ENCODE measurements at places on chromosomes 1 and 21. TPM values are rescaled to one million over a fixed set of nuclear protein-coding genes. Genes with fewer than 3 reads are reported as not detected.

VCAM1 gene
- total RNA-seq, result 0.24 TPM

SPRR5 gene
- total RNA-seq, result not detected

KRTAP11-1 gene
- total RNA-seq, result not detected

LCA5L gene
- total RNA-seq, result 0.46 TPM

DNA sequence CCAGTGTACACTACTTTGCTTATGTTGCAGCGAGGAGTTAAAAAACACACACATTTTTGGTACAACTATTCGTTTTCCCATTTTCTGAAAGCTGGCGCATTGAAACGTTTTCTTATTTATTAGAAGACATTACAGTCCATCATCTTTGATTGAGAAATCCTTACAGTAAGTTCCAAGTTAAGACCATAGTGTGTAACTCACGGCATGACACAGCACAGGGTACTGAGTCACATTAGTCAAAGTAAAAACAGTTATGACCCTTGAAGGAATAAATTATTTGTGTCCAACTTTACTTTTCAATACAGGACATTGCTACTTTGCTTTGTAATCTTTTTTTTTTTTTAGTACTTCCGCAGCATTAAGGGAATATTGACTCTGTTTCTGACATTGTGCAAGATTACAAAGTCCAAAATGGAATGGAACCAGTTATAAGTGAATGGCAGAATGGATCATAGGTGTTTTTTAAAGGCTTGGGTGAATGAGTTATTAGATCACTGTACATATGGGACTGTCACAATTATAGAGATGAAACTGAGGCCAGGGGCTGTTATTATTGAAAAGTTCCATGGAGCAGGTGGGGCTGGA is 11.7 kb downstream of the PTGFRN start:
- no peak for DNase-seq

DNA sequence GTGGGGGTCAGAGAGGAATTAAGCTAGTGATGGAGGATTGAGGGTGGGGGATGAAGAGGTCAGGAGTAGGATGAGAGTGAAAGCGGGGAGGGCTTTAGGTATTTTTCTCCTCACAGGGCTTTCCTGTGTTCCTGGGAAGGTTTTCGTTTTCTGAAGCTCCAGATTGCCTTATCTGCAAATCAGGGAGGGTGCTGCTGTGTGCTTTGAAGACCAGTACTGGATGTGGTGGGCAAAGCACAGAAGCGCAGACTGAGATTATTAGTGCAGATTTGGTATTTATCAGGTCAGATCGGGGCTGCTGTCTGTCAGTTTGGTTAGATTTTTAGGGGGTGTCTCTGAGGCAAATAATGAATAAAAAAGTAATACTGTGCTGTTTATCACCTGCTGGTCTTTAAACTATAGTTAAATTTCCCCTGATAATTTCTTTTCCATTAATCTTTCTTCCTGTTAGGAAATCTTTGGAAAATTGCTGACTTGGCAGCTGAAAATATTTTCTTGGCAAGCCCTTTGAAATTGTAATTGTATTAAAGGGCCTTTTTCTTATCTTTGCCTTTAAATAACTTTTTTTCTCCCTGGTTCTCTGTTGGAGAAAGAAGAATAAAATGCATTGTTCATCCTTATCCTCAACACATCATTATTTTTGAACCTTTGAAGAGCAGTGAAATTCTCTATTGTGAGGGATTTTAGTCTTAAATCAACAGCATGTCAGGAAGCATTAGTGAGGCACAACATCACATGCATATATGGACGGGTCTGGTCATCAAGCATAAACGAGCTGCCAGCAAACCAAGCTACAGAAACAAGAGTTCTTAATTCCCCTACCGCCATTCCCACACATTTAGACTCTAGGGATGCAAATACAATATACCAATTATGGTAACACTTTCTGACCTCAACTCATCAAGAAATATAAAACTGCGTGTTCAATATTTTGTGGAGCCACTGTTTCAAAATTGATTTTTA is 139.6 kb downstream of the S1PR1 start:
- DNase-seq, result no peak

DNA sequence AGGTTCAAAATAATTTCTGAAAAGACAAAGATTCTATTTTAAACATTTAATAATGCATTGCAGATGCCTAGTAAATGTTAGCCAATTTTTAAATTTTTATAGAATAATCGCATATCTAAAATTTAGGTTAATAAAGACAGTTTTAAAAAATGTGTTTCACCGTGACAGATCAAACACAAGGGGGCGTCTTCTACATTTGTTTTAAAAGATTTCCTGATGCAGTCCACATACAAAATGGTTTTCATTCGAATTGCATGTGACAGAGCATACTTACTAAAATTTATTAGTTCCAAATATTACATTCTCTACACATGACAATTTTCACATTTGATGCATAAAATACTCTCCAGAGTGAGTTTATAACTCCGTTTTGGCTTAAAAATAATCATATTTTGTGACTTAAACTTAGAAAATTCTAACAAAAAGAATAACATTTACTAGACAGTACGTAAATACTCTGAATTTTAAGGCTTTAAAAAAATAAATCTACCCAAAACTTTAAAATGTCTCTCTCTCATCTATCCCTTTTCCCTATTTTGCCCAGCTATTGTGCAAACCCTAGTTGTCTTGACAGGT is 75.5 kb downstream of the ADAMTS1 start:
- no peak for DNase-seq

DNA sequence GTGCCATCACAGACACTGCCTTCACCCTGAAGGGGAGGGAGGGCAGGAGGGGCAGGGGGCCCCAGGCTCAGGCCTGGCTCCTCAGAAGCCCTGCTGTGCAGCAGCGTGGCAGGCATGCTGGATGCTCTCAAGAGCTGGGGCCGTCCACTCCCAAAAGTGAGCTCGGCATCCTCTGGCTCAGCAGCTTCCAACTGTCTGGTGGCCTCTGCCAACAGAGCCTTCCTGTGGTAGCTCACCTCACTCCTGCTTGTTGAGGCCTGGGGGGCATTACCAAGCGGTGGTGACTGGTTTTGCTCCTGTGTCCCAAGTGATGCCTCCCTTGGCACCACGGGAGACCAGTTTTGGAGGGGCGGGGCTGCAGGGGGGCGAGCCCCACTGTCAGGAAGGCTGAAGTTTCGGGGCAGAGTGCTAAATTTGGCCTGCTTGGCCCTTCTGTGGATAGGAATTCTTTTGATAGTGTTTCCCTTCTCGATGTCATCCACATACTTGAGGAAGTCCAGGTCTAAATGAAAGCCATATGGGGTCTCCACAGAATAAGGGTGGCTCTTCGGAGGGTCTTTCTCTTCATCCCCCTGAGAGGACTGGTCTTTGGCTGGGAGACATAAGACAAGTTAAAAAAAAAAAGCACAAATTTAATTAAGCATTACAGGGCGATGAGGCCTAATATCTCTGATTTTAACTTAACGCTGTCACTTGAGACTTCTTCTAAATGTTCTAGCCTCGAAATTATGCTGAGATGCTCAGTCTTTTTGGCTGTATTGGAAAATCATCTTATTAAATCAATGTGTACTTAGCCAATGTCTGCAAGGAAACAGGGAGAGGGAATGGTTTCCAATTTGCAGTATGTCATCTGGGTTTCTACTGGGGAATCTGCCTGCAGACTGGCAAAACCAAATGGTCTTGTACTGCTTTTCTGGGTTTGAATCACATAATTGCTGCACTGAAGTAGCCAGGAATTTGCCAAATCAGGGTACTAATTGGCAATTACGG is 44.4 kb downstream of the KANK4 start:
- no peak for DNase-seq

DNA sequence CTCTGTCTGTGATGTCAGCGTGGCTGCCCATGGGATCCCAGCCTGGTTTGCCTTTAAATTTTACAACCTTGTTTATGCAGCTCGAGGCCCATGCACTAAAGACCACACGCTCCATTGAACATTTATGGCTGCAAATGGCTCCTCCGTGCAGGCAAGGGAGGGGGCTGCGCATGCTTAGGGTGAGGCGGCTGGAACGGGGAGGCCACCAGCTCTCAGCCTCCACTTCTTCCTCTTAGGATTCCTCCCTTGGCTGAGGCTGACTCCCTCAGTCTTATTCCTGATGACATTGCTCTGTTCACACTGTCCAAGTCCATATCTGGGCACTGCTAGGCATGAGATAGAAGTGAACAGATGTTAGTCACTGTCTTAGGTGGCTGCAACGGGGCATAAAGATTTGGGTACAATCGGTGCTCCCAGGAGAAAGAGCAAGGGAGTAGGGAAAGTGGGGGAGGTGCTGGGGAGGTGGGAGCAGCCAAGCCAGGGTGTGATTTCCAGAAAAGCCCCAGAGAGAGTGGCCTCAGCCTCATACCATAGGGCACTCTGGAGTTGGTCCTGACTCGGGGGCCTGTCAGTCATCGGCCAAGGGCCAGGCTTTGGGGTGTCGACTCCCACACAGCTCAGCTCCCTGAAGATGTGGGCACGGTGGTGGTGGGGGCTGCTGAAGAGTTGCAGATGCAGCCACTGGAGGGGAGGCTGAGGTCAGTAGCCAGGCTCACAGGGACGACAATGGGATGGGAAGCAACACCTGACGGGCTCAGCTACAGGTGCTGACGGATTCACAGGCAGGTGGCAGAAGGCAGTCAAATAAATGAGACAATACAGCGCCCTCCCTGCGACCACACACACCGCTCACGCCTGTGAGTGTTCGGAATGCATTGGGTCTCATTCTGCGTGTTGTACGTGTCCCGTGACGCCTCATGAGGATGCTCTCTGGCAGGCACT is 37.3 kb upstream of the ACTL8 start:
- no peak for DNase-seq

KAZN gene
- 1.7 TPM for total RNA-seq

DNA sequence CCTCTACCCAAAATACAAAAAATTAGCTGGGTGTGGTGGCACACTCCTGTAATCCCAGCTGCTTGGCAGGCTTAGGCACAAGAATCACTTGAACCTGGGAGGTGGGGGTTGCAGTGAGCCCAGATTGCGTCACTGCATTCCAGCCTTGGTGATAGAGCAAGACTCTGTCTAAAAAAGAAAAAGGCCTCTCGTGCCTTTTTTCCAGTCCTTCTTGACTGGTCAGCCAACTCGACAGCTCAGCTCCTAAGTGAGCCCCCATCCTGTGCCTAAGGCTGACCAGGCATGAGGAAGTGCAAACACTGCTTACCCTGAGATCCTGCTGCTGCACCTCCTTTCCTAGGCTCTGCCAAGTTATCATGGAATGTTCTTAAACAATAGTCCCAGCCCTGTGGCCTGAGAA is 10.1 kb upstream of the PROK1 start:
- DNase-seq, result no peak

GRCh38 chr1:198185759-198186158 is 29.0 kb downstream of the NEK7 start:
- no peak for DNase-seq

DNA sequence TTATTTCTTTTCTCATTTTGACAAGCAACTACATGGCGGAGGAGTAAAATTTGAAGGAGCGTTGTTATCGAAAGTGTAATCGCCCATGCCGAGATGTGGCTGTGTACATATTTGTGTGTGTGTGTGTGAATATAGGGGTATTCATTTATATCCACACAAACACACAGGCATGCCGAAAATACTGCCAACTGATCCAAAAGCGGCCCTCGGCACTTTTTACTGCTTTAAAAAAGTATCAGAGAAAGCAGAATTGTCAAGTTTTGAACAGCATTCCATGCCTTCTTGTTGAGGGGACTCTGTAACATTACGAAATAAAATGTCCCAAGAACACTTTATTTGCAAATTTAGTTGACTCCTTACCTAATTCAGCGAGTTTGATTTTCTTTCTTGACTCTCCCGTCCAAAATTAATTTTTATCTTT is 1.1 kb downstream of the PBX1 start:
- no peak for DNase-seq

DNA sequence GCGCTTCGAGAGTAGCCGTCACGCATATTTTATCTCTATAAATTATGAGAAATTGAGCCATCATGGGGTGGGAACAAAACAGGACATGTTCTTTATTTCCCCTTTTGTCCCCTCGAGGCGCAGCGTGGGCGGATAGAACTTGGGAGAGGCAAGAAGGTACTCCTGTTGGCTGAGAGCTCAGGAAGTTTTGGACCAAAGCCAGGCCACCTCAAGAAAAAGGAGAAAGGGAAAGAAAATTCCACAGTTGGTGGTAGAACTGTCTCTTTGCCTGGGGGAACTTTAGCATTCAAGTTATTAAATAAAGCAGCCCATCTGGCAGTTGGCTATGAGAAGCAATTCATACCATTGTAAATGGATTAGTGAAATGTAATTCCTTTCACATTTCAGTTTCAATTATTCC is 76.4 kb upstream of the DSCAM start:
- no peak for DNase-seq

DNA sequence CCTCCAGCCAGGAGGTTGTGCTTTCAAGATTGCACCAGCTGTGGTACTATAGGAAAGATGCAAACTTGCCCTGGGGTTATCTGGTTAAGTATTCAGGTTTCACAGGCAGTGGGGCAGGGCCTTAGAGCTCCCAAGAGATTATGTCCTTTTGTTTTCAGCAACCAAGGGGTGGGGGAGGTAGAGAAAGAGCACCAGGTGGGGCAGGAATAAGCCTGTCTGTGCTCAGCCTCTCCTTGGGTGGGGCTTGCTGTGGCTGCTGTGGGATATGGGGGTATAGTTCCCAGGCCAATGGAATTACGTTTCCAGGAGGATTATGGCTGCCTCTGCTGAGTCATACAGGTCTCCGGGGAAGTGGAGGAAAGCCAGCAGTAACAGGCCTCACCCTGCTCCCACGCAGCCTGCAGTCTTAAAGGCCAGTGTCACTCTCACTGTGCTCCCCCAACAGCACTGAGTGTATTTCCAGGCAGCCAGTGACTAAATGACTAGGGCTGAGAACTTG is 508.6 kb downstream of the RWDD3 start:
- no peak for DNase-seq

PRR9 gene
- total RNA-seq, result not detected

S100A8 gene
- not detected for total RNA-seq

- no peak for DNase-seq
Observed at GRCh38 chr1:237671262-237671661, 219.5 kb downstream of the ZP4 start.

ITLN1 gene
- not detected for total RNA-seq

- no peak for DNase-seq
Observed at GRCh38 chr1:234369784-234370183, 3.5 kb upstream of the COA6 start.

SNRPE gene
- 395 TPM for total RNA-seq

DNA sequence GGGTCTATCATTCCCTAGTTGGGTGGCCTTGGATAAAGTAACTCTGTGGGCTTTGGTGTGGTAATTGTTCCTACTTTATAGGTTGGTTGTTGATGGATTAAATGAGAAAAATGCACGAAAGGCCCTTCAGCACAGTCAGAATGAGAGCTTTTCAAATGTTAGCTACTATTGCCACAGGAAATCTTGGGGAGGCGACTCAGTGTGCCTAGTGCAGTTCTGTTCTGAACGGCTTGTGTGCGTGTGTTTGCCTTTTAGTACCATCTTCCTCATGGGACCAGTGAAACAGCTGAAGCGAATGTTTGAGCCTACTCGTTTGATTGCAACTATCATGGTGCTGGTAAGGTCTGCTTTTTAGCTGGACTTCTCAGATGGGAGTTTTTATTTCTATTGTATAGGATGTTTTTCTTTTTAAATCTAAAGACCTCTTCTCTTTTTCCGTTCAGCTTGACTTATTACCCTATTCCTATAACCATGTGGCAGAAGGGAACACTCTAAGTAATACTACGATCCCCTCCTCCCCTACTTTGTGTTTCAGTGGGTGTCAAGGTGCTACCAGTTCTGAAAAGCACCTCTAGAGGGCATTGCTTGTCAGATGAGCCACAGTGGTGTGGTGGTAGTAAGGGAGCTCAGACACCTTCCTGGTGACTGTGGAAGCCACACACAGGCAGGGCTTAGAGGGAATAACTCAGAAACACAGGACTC is 9.2 kb downstream of the SFT2D2 start:
- peak; percentile 10 for DNase-seq

- DNase-seq, result no peak
Observed at GRCh38 chr1:99139876-99140275, 124.4 kb upstream of the PLPPR4 start.

All from activated T-cell treated with anti-CD3 and anti-CD28 coated beads, Interleukin-2, amount 50 U/mL, for 4 hours (primary cell).